ENCODE measurements at places on chromosomes 5 and 9. TPM values are rescaled to one million over a fixed set of nuclear protein-coding genes. Genes with fewer than 3 reads are reported as not detected.

- DNase-seq: no peak
These were observed 327.8 kb upstream of the ADCY2 start for GRCh38 chr5:7068156-7068555.

DNA sequence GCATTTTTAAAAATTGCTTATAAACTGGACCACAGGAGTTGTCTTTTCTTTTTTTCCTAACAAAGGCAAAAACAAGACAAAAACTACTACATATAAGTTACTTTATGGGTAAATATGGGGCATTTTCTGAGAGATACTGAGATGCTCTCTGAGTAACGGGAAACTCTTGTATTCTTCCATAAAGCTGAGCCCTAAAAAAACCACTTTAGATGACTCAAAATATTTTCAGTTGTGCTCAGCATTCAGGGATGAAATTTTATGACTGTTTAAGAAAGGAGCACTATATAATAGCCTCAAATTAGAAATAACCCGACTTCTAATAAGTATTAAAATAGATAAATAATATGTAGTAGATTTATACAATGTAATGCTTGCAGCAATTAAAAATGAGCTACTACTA, 644.5 kb downstream of the KCTD16 start:
- DNase-seq: no peak

DNA sequence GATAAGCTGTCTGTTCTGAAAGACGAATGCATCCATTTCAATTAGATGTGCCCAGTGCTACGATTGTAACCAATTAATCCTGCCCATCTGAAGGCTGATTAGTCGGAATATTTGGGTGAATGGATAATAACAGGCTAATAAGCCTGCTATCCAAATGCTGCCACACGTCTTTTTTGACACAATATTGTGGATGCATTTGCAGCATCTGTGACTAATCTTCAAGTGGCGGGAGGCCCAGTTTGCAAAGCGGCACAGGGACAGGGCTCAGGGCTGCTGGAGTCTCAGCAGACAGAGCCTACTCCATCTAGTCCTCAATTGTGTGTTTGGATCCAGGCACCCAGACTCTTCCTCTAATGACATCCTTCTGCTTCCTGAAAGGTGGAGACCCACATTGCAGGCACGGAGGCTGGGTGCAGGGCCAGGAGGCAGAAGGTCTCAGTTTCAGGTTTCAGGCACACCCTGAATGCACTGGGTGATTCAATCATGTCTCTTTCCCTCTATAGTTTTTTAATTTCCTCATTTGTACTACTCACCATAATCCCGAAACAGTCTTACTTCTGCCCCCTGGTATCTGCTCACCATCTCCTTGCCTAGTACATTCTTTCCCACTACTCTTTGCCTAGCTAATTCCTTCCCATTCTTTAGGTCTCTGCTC, 169.6 kb downstream of the ASTN2 start:
- DNase-seq: no peak

- DNase-seq: no peak
These were observed 60.2 kb downstream of the MLLT3 start for GRCh38 chr9:20562051-20562450.

GRCh38 chr5:102629827-102630605, 125.1 kb upstream of the PAM start:
- no peak for DNase-seq

DNA sequence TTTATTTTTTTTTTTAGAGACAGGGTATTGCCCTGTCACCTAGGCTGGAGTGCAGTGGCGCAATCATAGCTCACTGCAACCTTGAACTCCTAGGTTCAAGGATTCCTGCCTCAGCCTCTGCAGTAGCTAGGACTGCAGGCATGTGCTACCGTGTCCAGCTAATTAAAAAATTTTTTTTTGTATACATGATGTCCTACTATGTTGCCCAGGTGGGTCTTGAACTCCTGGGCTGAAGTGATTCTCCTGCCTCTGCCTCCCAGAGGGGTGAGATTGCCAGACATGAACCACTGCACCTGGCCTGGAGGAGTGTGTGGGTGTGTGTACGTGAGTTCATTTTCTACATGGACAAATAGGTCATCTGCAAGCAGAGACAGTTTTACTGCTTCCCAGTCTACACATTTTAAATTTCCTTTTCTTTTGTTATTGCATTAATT, 33.8 kb downstream of the JMY start:
- no peak for DNase-seq

GRCh38 chr5:134227259-134227658, 1.4 kb upstream of the PPP2CA start:
- DNase-seq: no peak

GRCh38 chr9:91048749-91049148, 247.1 kb downstream of the SYK start:
- no peak for DNase-seq

DNA sequence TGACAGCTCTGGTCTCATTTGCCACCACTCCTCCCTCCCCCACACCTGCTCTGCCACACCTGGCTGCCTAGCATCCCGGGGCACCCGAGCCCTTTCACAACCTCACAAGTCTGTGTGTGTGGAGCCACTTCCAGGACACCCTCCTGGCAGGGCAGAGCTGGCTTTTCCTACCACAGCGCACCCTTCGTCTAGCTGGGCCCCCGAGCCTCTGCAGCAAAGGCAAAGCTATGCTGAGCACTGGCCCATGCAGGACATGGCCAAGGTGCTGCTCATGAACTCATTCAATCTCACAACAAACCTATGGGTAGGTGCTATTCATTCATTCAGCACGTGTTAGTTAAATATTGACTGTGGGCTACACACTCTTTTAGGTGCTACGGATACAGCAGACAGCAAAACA, 43.4 kb downstream of the DUSP1 start:
- no peak for DNase-seq

GRCh38 chr9:93198838-93199625, 15.1 kb downstream of the WNK2 start:
- DNase-seq: no peak

- no peak for DNase-seq
These were observed 60.6 kb downstream of the GRIN3A start for GRCh38 chr9:101677861-101678260.

- no peak for DNase-seq
These were observed 31.7 kb downstream of the UGCG start for GRCh38 chr9:111928359-111928720.

DNA sequence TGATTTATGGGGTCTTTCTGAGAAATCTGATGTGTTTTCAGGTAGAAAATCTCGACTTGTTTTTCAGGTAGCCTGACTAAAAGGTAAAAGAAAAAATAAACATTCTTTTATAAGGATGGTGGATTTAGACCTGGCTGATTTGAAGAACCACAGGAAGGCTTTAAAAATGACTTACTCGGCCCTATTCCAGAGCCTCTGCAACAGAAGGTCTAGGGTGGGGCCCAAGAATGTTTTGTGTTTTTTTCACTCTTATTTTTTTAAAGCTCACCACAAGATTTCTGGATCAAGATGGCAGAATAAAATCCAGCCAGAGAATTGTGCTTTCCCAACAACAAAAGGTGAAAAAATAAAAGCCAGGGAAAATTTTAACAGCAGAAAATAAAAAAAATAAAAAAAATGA, 59.1 kb downstream of the FNBP1 start:
- no peak for DNase-seq

GRCh38 chr9:114894206-114894605, 36.2 kb downstream of the TNFSF8 start:
- DNase-seq: no peak

SLC6A3 gene
- polyA plus RNA-seq: 2.3 TPM

- DNase-seq: no peak
These were observed 51.8 kb upstream of the TEX48 start for GRCh38 chr9:114733816-114734215.

ADAMTS6 gene
- polyA plus RNA-seq: 18.4 TPM

- no peak for DNase-seq
These were observed 72.7 kb downstream of the LURAP1L start for GRCh38 chr9:12847561-12847960.

- no peak for DNase-seq
These were observed 308.7 kb downstream of the MED10 start for GRCh38 chr5:6069496-6070185.

DNA sequence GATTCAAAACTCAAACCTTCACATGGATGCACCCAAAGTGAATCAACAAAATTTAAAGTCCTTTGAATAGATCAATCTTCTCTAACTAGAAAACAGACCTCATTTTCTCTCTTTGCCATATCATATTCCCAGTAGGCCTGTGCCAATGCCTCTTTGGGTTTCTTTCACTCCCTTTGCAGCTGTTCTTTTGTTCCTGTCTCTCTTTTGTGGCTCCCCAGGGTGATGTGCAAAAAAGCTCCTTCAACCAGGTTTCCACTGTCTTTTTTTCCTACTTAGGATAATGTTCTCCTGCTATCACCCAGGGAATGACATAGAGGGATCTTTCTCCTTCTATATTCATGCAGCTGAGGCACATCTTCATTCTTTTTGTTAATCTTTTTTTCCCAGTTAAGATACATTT, 54.6 kb downstream of the MARCHF3 start:
- DNase-seq: no peak

All from left lung (tissue), 14 donors.